Kidney tubule cell (primary cell): ENCODE measurements at places on chromosomes 5 and 9.

DNA sequence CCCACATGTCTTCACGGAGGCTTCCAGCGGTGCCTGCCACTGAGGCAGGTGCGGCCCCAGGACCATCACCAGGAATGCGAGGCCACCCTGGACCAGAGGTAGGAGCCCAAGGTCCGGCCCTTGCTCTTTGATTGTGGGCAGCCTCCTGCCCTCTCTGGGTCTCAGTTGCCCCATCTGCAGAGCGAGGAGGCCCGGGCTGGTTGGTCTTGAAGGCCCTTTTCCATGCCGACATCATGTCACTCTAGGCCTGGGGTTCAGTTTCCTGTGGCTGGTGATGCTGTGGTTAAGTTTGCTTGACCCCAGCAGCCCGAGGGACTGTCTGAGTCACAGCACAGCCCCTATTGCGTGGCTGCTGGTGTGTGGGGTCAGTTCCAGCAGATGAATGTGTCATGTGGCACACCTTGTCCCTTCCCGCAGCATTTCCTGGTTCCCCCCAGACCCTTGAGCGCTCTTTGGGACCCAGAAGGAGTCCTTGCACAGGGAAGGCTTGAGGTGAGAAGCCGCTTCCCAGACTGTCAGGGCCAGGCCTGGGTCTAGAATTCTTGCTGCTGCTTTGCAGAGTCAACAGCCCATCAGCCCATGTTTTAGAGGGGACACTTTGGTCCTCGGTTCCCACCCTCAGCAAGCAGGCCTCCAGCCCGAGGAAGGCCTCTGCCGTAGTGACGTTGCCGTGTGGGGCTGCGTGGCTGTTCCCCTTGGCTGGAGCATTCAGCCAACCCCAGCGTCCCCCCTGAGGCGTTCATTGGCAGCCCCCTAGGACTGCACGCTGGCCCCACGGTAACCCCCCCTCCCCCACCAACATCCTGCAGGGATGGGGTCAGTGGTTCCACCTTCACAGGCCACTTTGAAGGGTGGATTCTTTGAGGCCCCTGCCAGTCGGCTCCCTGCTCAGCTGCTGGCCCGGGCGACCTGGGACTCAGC, 31.0 kb upstream of the HMCN2 start:
- peak; percentile 30 for DNase-seq

DNA sequence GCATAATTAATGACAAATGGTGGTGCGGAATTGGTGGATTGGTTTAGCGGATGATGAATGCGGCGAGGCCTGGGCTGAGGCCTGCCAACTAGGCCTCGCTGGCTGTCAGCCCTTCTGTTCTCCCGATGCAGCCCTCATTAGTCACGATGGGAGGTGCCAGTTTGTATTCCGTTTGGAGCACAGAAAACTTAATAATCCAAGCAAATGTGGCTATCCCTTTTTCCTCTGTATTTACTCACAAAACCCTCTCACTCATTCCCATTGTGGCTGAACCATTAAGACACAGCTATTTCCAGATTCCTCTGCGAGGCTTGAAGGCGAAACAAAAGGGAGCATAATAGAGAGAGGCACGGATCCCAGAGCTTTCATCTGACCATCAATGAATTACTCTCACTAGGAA, 114.3 kb downstream of the MVB12B start:
- DNase-seq: no peak

GRCh38 chr5:396531-396961, 46.4 kb upstream of the EXOC3 start:
- DNase-seq: no peak

DNA sequence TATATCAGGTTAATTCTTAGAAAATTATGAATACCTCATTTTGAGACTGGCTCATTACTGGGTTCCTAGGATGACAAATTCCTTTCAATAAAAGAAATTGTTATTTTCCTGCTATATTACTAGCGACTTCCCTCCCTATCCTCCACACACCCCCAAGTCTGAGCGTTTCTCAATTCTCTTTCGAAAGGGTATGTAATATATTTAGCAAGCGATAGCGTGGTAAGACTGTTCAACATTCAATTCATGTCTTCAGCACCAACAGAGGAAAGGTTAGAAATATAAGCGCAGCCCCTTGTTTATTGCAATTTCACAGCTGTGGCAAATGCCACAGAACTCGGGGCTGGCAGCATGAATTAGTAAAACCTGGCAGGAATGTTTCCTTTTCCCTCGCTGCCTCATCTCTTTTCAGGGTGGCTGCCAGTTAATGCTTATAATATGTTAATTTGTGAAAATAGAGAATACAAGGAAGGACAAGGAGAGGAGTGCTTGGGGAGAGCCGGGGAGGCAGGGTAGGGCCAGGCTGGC, 152.7 kb upstream of the TBCA start:
- no peak for DNase-seq

- DNase-seq: peak; percentile 28
Measured at GRCh38 chr5:53321073-53321472, 159.4 kb upstream of the FST start.

DNA sequence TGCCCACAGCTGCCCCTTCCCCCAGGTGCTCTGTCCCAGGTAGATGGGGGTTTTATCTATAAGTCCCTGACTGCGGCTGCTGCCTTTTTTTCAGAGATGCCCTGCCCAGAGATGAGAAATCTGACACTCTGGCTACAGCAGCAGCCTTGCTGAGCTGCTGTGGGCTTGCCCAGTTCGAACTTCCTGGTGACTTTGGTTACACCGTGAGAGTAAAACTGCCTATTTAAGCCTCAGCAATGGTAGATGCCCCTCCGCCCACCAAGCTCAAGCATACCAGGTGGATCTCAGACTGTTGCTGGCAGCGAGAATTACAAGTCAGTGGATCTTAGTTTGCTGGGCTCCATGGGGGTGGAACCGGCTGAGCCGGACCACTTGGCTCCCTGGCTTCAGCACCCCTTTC, 56.8 kb downstream of the MINAR2 start:
- no peak for DNase-seq

- no peak for DNase-seq
Measured at GRCh38 chr9:7974335-7974960, 174.9 kb upstream of the DMAC1 start.

- no peak for DNase-seq
Measured at GRCh38 chr5:14913096-14913495, 41.5 kb upstream of the ANKH start.

GRCh38 chr9:95640336-95640735, 123.6 kb upstream of the PTCH1 start:
- no peak for DNase-seq
